ENCODE measurements at places on chromosomes 1 and 21.

- no peak for DNase-seq
Measured at GRCh38 chr1:12584900-12585525, 33.0 kb downstream of the DHRS3 start.

- DNase-seq = no peak
Measured at GRCh38 chr1:152029144-152029928, 7.5 kb downstream of the S100A11 start.

DNA sequence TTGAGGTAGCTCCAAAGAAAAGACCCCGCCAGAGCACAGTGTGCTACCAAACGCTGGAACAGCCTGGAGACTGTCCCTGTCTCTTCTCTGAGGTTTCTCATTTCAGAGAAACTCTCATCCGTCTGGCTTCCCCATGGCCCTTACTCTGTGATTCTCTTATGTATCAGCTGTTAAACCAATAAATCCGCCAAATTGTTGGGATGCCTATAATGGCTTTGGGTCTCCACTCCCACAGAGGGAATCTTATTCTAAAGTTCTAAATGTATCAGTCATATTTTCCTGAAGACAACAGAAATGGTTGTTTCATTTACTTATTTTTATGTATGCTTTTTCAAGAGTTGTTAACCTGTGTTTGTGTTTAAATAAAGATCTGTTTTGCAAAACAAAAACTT, 4.0 kb downstream of the ERG start:
- no peak for DNase-seq

GRCh38 chr1:236304682-236305081, 22.9 kb upstream of the ERO1B start:
- no peak for DNase-seq

- DNase-seq = no peak
Measured at GRCh38 chr1:244271691-244272308, 179.9 kb downstream of the ADSS2 start.

DNA sequence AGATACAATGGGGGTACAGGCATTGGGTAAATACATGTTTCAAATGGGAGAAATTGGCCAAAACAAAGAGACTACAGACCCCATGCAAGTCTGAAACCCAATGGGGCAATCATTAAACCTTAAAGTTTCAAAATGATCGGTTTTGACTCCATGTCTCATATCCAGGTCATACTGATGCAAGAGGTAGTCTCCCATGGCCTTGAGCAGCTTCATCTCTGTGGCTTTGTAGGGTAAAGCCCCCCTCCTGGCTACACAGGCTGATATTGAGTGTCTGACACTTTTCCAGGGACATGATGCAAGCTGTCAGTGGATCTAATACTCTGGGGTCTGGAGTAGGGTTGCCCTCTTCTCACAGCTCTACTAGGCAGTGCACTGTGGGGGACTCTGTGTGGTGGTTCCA, 286.1 kb downstream of the LRRIQ3 start:
- DNase-seq = no peak

- no peak for DNase-seq
Measured at GRCh38 chr1:112263453-112263852, 132.6 kb upstream of the CTTNBP2NL start.

- DNase-seq = no peak
Measured at GRCh38 chr21:29124645-29125044, 5.8 kb upstream of the MAP3K7CL start.

GRCh38 chr1:90486134-90486824, 230.8 kb downstream of the BARHL2 start:
- DNase-seq = no peak

- DNase-seq = no peak
Measured at GRCh38 chr1:92995441-92996430, 34.5 kb upstream of the DIPK1A start.

DNA sequence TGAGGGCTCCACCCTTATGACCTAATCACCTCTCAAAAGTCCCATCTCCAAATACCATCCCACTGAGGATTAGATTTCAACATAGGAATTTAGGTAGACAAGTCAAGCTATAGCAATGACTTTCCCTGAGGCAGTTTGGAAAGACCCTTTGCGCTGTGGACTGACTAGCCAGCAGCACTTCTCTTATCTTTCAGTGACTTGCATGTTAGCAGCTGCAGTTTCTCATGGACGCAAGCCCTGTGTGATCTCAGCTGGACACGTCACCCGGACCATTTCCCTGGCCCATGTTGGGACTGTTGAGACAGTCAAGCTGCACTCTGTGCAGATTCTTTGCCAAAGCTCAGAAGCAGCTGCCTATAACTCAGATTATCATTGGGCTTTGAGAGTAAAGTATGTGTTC, 408.1 kb upstream of the USP24 start:
- no peak for DNase-seq

GRCh38 chr1:110616587-110616986, 10.4 kb upstream of the KCNA2 start:
- DNase-seq = no peak

- no peak for DNase-seq
Measured at GRCh38 chr1:226466296-226466695, 58.4 kb upstream of the PARP1 start.

DNA sequence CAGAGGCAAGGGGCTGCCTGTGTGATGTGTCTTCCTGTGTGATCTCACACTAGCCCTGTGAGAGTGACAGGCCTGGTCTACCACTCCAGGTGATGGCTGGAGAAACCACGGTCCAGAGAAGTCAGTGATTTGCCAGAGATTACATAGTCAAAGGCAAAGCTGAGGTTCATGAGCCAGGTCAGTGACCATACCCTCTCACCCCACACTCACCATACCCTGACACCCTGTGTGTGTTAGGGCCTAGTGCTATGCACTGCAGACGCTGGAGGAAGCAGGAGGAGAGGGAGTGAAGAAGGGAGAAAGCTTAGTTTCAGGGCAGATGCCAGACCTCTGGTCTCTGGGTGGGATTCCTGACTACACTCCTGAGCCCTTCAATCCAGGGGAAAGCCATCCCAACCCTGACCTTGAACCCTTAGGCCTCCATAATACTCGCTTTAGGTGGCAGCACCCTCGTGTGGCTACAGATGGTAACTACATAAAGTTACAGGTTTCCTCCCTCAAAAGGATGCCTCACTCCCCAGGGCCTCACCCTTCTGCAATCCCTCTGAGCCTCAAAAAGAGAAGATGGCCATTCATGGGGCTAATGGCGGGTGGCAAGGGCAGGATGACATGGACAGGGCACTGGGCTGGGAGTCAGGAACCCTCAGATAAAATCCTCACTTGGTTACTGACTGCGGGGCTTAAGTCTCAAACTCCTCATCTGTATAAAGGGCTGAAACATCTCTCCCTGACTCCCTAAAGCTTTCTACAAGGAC, 20.8 kb upstream of the SDC3 start:
- no peak for DNase-seq

DNA sequence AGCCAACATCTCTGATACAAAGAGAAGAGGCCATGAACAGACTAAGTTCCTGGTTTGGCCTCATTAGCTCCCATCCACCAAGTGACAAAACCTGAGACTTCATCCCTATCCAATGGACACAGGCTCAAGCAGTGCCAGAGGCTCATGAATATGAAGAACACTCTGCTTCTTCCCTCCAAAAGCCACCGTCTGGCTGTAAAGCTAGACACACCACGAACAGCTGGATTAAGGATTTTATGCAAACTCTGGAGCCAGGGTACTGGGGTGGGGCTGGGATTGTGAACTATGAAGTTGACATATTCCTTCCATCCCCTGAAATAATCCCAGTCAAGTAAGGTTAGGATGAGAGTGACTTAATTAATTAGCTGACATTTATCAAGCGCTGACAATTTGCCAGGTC, 139.4 kb downstream of the CSMD2 start:
- DNase-seq = no peak

GRCh38 chr21:41817228-41817627, 50.4 kb upstream of the RIPK4 start:
- no peak for DNase-seq

DNA sequence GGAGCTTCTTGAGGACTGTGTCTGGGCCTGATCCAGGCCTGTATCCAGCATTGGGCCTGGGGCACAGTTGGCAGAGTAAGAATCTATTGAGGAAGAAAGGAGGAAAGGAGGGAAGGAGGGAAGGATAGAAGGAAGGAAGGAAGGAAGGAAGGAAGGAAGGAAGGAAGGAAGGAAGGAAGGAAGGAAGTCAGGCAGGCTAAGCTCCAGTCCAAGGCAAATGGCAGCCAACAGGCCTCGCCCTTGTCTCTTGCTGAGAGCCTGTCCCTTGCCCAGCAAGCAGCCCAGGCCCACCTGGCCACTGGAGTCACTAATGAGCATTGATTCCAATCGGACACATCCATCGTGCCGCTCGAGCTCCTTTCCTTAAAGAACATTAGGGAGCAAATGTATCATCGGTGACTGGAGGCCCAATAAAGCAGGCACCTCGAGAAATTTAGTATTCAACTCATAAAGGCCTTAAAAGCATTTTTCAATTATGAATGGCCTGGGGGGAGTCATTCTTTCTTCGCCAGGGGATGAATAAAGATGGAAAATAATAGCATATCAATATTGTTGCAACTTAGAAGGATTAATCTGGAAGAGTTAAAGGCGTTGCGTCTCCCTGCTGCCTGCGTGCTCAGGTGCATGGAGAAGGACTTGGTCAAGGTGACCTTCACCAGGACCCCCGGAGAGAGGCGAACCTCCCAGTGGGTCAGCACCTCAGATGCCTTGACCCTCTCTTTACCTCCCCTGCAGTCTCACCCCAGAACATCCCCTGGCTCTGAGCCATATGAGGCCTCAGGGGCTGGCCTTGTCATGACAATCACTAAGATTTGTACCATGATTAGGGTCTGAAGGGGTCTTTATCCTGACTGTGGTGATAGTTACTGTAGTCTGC, 144.5 kb upstream of the RUNX3 start:
- DNase-seq = no peak

DNA sequence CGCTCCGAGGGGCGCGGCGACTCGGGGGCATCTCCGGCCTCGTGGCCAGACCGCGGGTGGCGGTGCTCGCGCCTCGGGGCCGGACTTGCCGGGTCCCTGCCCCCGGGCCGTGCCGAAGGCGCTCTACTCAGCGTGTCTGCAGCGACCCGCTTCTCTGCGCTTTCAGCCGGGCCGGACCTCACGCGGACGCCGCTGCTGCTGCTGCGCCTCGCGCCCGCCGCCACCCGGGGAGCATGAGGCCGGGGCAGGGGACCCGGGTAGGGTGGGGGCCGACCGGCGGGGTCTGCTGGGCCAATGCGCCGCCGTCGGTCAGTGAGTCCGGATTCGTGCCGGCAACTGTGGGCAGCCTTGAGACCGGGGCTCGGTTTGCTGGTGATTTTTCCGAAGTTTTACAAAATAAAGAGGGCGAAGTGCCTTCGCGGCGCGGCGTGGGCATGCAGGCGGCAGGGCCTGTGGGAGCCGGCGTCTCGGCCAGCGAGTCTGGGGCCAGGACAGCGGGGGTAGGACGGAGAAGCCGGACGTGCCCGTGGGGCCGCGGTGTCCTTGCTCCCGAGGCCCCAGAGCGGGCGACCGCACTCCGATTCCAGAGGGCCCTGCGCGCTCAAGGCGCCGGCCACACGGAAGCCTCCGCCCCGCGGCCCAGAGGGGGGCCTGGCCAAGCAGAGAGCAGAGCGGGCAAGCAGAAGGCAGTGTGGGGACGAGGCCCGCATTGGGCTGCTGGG, 749 bp downstream of the FAM163A start:
- DNase-seq = no peak

All from activated CD8-positive, alpha-beta memory T cell treated with anti-CD3 and anti-CD28 coated beads for 1 hour (primary cell).